ENCODE measurements at places on chromosomes 5 and 9.

DNA sequence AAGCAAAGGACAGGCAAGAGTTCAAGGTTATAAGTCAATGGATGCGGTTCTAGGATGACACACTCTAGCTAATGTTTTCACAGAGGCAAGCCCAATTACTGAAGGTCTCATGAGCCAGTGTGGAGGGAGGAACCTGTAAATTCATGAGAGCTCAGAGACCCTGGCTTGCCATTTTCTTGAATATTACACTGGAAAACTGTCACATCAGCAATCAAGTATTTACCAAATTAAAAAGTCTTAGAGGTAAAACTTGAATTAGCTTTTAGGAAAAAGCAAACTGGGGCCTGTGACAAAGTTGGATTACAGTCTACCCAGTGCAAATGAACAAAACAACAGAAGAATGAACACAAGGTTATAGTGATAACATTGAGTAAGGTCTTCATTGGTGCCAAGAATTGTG, 636.9 kb upstream of the TLE4 start:
- DNase-seq, result no peak

DNA sequence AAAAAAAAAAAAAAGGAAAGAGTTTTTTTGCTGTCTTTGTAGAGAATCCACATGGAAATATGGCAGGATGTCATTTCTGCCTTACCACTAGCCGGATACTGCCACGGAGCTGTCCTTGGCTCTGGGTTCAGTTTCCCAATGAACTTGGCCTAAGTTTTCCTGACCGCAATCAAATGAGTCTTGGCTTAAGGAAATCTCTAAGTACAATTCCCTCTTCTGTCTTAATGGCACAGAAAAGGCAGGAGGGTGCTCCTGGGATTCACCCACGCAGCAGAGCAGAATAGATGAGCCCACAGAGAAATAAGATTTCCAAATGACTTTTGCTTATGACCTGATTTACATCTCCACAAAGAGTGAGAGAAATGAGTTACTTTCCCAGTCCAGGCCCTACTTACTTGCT, 284.0 kb upstream of the VLDLR start:
- no peak for DNase-seq

DNA sequence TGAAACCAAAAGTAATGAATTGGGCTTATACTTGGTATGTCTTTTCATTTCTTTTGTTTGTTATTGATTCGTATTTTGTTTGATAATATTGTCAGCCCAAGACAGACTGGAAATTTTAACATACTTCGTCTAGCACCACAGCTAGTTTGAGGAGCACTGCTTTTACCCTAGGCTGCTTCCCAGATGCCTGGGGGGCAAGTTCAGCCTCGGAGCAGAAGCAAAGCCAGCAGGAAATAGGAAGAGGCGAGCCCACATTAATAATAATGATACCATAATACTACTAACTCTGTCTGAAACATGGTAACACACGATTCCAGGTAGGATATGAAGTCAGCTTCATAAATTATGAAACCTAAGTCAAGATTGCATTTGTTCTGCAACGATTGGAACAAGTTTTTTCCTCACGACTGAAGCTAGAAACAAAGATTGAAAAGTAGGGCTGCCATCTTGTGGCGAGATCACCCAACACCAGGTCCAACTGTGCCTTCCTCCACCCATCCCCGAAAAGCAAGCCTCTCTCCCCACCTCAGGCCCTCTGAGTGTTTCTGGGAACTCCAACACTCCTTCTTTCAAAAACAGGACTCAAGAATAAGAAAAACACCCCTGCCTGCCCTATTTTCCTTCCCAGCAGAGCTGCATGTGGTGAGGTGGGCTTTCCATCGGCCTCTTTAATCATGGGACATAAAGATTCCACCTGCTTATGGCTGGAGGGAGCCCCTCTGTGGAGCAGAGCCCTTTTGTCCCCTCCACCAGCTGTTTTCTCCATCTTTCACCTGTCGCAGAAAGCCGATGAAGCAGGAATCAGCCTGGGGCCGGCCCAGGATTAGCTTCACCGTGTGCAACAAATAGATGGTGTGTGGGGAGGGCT, 236.4 kb downstream of the CAAP1 start:
- no peak for DNase-seq

GRCh38 chr5:158819840-158820620, 279.7 kb downstream of the EBF1 start:
- no peak for DNase-seq

GRCh38 chr9:134554373-134555093, 87.1 kb upstream of the COL5A1 start:
- DNase-seq, result no peak

DNA sequence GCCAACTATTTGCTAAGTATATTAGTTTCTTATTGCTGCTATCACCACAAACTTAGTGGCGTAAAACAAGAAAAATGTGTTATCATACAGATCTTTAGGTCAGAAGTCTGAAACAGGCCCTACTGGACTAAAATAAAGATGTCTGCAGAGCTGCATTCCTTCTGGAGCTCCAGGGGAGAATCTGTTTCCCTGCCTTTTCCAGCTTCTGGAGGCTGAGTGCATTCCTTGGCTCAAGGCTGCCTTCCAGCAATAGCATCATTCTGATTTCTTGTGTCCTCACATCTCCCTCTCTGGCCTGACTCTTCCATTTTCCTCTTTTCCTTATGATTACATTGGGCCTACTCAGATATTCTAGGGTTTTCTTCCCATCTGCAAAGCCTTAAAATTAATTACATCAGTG, 15.9 kb downstream of the MAN2A1 start:
- DNase-seq, result no peak

DNA sequence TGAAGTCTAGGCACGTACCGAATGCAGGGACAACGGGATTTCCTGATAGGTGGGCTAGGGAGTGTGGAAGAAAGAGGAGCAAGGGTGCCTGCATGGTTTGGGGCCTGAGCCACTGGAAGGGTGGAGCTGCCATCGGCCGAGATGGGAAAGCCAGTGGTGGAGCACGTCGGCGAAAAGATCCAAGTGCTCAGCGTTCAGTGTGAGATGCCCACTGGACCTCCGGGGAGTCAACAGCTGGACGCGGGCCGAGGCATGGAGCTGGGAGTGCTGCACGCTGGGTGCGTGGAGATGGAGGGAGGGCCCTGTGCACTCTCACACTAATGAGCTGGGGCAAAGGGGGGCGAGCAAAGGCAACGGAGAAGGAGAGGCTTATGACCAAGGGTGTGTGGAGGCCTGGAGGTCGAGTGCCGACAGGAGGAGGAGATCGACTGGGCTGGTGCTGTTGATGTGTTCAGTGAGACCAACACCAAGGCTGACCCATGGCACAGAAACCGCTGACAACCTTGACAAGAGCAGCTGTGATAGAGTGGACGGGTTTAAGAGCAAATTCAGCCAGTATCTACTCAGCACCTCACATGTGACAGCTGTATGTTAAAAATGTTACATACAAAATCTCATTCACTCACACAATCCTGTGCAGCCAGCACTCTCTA, 85.7 kb downstream of the STK10 start:
- no peak for DNase-seq

DNA sequence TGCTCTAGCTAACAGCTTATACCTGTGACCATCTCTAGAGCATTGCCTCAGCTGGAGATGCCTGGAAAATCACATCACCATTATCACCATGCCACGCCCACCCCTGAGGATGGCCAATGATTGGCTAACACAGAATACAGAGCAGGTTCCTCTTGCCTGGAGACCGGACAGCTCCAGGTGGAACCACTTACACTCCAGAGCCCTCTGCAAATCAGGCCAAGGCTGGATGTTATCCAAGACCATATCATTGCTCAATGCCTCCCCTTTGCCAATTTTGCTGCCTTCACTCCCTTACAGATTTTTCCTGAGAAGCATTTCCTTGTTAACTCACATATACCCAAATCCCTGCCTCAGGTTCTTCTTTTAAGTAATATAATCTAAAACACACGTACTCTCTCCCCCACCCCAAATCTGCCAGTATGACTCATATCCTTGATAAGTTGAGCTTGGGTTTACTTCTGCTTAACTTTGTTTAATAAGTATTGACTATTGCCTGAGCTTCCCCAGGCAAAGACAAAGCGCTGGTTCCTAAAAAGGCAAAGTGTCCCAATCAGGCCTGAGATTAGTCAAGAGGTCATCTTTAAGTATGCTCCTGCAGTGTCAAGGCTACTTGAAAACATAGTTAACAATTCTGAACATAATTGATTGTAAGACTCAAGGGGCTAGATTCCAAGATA, 309.6 kb downstream of the EPB41L4A start:
- no peak for DNase-seq

GRCh38 chr5:10921160-10921559, 160.1 kb upstream of the DAP start:
- no peak for DNase-seq

DNA sequence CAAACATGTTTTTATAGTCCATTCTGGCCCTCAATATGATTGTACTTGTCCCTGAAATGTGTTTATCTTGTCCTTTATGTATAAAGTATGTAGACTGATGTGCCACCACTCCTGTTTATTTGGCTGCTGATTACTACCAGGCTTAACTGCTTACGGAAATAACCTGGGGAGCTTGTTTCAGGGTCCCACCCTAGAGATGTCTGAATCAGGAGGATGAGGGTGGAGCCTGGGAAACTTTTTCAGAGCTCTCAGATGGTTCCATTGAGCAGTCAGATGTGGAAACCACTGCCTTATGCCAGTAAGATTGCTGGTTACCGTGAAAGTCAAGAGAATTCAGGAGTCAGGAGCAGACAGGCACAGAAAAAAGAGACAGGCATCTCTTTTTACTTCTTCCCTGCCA, 19.2 kb downstream of the SLC23A1 start:
- DNase-seq, result no peak

GRCh38 chr5:89313804-89314588, 431.0 kb upstream of the MEF2C start:
- DNase-seq, result no peak

DNA sequence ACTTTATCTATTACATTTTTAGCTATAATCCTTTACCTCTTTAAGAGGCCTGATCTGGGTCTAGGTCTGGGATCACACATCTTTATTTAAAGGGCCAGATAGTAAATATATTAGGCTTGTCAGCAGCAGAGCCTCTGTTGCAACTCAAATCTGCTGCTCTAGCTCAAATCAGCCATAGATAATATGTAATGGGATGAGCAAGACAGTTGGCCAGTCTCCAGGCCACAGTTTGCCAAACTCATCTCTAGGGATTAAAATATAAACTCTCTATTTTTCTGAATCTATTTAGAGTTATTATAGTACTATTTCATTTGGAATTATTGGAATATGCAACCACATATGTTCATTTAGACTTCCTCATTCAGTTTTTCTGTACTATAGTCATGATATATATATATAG, 115.9 kb upstream of the MINAR2 start:
- no peak for DNase-seq

DNA sequence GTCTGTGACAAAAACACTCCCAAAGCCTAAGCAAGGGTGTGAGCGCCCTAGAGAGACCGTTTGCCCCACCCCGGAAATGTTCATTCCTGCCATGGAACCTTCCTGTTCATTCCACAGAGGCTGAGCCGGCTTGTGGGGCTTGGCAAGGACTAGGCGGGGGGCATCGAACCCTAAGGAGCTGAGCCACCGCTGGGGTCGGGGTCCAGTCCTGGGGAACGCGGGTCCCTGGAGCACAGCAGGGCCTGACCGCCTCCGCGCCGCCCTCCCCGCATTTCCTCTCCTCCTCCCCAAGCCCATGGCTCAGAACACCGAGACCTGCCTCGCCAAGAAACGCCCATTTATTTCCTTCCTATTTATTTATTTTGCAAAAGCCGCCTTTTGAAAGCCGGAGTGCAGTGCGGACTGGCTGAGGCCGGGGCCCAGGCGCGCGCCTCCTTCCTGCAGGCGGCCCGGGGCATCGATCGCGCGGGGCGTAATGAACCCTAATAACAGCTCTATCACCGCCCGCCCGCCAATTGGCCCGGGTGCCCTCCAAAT, 228.9 kb upstream of the IRX4 start:
- DNase-seq, result no peak

DNA sequence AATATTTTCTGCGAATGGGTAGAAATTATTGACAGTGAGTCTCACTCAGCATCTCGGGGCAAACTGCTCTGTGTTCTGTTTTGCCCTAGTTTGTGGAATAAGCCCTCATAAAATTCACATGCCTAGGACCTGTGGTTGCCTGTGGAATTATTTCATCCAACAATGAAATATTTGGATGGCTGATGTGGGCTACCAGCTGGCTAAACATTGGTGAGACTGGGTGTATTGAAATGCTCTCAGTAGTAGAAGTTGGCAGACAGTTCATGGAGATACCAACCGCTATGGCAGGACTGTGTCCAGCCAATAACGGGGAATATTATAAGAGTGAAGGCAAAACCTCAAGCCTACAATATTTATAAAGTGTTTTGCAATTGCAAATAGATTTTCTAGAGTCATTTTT, 344.1 kb upstream of the RPS23 start:
- DNase-seq, result no peak

- no peak for DNase-seq
These were observed 71.6 kb upstream of the HSPB3 start for GRCh38 chr5:54383941-54384340.

GRCh38 chr9:20402273-20402875, 219.9 kb downstream of the MLLT3 start:
- DNase-seq, result no peak

GRCh38 chr9:130451509-130452388, 7.0 kb downstream of the ASS1 start:
- DNase-seq, result no peak

- DNase-seq, result no peak
These were observed 229.3 kb downstream of the GOLPH3 start for GRCh38 chr5:31944684-31945445.

Measured in activated CD8-positive, alpha-beta memory T cell treated with anti-CD3 and anti-CD28 coated beads for 1 hour (primary cell).